ENCODE measurements at places on chromosomes 5 and 9. TPM values are rescaled to one million over a fixed set of nuclear protein-coding genes. Genes with fewer than 3 reads are reported as not detected.

The PDCD1LG2 gene
- total RNA-seq = 4.2 TPM

- no peak for DNase-seq
Observed at GRCh38 chr5:39446231-39446630, 21.5 kb upstream of the DAB2 start.

The PPP1R26 gene
- 8.0 TPM for total RNA-seq

The ABO gene
- total RNA-seq = 1.5 TPM

GRCh38 chr9:90176901-90177300 lies 465.7 kb downstream of the DIRAS2 start:
- no peak for DNase-seq

DNA sequence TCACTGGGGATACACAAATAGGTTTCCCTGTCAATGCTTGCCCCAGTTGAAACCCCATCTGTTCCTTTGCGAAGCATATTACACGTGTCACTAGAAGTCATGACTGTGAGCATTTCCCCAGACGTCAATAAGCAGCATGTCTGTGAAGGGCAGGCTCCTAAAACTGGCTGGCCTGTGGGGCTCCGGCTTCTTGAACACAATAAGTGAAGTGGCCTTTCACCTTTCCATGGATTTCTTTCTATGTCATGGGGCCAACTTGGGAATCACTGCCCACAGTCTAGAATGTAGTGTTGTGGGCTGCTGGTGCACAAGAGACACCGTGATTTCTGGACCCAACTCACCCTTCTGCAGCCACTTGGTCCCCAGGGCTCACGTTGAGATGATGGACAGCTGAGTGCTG lies 60.4 kb upstream of the CTSL start:
- peak; percentile 61 for DNase-seq

DNA sequence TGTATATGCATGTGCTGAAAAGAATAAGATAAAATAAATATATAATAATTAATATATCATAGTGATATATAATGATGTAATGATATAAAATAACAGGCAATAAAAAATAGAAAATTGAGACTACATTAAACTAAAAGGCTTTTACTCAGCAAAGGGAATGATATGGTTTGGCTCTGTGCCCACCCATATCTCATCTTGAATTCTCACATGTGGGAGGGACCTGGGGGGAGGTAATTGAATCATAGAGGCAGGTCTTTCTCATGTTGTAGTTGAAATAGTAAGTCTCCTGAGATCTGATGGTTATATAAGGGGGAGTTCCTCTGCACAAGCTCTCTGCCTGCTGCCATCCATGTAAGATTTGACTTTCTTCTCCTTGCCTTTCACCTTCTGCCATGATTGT lies 1550.9 kb upstream of the CDH6 start:
- DNase-seq = no peak

The EPB41L4A gene
- 23.8 TPM for total RNA-seq

DNA sequence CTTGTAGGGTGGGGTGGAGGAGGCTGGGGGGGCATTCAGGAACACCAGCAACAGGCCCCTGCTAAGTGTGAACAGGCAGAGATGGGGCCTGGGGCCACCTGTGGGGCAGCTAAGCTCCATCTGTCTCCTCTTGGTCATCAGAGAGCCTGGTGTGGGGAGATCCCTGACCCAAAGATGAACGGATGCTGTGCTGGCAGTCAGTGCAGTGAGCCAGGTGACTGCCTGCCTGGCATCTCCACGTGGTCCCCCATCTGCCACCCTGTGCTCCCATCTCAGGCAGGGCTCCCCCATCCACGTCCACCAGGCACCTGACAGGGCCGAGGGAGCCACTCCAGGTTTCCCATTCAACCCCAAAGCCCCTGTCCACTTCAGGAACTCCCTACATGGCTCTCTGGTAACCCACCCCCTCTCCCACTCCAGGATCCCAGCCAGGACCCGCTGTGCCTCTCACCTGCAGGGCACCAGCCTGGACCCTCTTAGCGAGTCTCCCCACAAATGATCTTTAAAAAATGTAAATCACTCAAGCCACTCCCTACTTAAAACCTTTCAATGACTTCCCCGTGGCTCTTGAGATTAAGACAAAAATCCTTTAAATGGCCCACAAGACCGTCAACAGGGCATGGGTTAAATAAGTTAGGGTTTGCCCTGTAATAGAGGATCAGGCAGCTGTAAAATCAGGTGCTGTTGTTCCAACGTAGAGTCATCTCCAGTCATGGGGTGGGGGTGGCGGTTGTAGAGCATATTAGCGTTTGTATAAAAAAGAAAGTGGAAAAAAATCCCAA lies 60.8 kb downstream of the LMX1B start:
- no peak for DNase-seq

- no peak for DNase-seq
Observed at GRCh38 chr5:137515238-137515637, 16.1 kb upstream of the SPOCK1 start.

DNA sequence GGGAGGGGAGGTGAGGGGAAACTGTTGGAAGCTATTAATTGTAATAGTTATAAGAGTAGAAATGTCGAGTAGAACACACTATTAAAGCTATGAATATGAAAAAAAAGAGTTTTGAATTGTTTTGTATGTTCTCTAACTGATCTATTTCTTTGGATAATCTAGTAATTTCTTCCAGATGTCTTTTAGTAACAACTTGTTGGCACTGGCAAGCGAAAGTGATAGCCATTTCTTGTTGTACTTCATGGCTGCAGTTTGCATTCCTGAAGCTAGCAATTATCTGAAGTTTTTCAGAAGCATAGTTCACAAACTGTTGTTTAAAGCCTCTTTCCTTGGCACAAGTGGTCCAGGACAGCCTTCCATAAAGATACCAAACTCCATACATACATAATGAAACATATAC lies 49.4 kb upstream of the SPATA31C2 start:
- no peak for DNase-seq

DNA sequence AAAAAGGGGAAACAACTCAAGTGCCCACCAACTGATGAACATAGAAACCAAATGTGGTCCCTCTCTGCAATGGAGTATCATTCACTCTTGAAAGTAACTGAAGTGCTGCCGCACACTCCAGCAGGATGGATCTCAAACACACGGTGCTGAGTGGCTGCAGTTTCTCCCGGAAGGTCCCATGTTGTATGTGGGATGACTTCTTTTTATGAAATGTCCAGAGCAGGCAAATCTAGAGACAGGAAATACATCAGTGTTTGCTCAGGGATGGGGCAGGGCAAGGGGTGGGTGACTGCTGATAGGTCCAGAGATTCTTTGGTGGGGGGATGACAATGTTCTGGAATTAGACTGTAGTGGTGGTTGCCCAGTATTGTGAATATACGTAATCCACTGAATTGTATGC lies 89.9 kb upstream of the ADAMTS2 start:
- peak; percentile 51 for DNase-seq

GRCh38 chr5:38555354-38556087 lies 925 bp downstream of the LIFR start:
- DNase-seq = no peak

- DNase-seq = no peak
Observed at GRCh38 chr9:77832639-77833038, 184.5 kb upstream of the GNA14 start.

DNA sequence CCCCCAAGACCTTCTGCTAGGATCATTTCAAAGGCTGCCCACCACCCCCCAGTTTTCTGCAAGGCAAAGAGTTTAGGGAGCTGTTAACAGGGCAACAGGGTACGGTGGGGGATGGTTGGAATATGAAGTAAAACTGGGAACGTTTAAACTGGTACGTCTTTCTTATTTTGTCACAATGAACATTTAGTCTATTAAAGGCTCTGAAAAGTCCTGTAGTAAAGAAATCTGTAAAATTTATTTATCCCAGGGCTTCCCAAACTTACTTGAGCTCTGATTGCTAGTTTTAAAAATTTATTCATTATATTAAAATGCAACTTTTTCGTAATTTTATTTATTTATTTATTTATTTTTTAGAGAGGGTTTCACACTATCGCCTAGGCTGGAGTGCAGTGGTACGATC lies 62.0 kb downstream of the USP20 start:
- no peak for DNase-seq

- no peak for DNase-seq
Observed at GRCh38 chr5:142152384-142152732, 43.8 kb downstream of the NDFIP1 start.

The DOLK gene
- 9.0 TPM for total RNA-seq

- DNase-seq = no peak
Observed at GRCh38 chr5:72845889-72846288, 29.4 kb downstream of the TNPO1 start.

GRCh38 chr5:169147534-169147933 lies 153.4 kb downstream of the SLIT3 start:
- no peak for DNase-seq

DNA sequence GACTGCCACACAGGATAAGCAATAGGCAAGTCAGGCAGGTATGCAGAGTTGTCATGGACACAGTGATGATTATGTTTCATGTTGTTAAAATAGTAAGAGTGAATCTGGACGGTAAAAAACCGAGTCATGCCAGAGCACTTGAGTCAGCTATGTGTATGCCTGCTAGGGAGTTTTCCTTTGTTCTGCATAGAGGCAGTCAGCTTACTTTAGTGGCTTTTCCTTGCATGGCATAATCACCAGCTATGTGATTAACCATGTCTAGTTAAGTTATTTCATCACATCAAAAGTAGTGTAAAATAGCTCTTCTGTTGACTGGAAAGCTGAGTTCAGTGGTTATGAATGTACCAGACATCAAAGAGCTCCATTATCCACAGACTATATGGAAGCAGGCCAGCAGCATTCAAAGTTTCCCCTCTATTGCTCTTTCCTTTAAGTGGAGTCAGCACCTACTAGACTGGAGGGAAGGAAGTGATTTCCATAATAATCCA lies 989.8 kb downstream of the TLE1 start:
- no peak for DNase-seq

- no peak for DNase-seq
Observed at GRCh38 chr9:68545033-68545705, 4.5 kb upstream of the TMEM252 start.

DNA sequence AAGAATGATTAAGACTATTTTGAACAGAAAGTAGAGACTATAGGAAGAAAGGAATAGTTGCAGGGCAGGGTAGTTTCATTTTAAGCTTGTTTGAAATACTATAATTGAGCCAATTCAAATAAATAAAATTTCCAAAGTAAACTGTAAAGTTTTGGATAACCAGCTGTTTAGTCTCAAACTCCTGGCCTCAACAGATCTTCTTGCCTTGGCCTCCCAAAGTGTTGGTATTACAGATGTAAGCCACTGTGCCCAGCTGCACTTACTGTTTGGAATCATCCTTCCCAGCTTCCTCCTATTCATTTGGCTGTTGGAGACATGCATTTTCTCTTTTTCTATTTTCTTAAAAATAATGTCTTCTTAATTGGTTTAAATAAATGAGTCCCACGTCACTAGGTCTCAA lies 231.0 kb downstream of the NNT start:
- no peak for DNase-seq

- no peak for DNase-seq
Observed at GRCh38 chr5:67844924-67845323, 370.6 kb upstream of the PIK3R1 start.

- DNase-seq = no peak
Observed at GRCh38 chr5:61823781-61824180, 482.2 kb upstream of the KIF2A start.

DNA sequence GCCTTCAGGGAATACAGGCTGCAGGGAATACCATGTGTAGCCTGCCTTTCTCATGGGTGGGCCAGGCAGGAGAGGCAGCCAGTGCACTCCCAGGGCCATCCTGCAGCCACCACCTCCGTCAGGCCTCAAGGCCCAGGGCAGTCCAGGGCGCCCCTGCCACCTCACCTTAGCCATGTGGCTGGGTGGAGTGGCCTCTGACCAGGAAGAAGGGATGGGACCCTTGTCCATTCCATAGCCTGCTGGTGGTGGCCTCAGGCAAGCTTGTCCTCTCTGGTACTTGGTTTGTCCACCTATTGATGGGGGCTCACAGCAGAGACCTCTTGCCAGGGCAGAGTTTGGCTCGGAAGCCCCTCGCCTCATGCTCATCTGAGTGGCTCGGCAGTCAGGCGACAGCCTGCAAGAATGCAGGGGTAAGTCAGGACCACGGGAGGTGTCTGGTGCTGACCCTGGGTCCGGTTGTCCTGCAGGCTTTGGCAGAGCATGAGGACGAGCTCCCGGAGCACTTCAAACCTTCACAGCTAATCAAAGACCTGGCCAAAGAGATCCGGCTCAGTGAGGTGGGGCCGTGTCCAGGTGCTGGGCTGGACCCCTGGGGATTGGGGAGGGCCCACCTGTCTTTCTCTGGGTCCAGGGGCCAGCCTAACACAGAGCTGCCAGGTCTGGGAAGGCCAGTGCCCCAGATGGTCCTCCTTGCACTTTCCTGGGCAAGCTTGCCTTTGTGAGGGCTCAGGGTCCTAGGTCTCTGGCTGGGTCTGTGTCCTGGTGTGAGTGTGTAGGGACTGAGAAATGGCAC lies 82.9 kb downstream of the PHF2 start:
- peak; percentile 68 for DNase-seq

DNA sequence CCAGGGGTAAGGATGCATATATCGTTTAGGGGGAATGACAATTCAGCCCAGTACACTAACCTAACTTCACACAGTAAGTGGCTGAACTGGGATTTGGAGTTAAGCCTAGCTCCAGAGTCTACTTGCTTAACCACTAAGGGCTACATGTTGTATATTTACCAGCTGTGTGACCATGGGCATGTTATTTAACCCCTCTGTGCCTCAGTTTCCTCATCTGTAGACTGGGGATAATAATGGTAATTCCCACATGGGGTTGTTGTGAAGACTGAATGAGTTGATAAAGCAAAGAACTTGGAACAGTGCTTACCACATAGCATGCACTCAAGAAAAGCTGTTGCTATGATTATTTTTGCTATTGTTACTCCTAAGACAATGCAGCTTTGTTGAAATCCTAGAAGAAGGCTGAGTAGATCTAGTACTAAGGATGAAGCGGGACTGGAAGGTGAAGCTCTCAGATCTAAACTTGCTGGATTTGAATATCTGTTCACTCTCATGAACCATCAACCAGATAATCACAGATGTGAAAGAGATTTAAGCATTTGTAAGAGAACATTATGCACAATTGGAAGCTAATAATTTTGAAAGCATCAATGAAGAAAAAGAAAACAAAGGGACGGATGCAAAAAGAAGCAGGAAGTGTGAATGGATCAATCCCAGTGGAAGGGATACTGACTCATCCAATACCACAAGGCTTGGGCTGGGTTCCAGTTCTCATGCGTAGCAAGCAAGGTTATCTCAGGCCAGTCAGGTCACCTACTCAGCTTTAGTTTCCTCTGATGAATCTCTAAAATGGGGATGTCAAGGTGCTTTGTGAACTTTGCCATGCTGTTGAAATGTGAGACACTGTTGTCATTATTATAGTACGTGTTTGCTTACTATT lies 78.5 kb upstream of the TBC1D2 start:
- DNase-seq = no peak

DNA sequence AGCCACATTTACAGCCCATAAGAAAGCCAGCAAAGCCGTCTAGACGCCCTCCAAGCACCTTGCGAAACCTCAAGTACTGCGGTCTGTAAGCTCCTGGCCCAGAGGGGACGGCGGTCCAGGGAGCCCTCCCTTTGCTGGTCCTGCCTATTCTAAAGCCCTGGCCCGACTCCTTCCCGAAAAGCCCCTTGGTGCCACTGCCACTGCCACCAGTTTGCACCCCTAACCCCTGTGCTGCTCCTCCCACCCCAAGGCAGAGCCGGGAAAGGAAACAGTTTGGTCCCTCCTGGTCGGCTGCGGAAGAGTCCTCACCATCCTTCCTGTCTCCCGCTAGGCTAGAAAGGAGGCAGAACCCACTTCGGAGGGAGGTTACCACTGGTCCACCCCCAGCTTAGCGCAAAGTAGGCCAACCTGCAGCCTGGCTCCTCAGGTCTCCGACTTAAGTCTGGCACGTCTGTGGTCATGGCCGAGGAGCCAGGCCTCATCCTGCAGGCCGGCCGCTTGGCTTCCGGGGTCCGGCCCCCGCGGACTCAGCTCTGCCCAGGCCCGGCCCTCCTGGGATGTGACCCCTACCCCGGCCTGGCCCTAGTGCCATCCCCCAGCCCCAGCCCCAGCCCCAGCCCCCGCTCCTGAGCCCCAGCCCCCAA lies 916 bp downstream of the TOR1A start:
- peak; percentile 85 for DNase-seq
